Stimulated activated CD4-positive, alpha-beta T cell treated with anti-CD3 and anti-CD28 coated beads, Interleukin-2, amount 100 ng/mL, for 48 hours (primary cell): ENCODE measurements at places on chromosomes 13 and 19.

DNA sequence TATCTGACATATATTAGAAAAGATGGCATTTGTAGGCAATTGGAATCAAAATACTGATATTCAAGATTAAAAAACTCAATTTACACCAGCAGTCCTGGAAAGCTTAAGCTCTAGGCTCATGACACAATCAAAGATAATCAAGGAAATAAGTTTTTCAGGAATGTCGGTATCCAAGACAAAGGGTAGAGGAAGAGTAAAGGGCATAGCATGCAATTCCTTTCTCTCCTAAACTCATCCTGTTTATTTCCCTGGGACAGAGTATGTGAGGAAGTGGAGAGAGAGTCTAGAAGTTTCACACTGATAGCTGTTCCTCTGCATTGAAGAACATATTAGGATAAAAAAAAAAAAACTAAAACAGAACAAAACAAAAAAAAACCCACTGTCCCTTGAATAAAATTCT, 2452.1 kb downstream of the PCDH9 start:
- DNase-seq = no peak

DNA sequence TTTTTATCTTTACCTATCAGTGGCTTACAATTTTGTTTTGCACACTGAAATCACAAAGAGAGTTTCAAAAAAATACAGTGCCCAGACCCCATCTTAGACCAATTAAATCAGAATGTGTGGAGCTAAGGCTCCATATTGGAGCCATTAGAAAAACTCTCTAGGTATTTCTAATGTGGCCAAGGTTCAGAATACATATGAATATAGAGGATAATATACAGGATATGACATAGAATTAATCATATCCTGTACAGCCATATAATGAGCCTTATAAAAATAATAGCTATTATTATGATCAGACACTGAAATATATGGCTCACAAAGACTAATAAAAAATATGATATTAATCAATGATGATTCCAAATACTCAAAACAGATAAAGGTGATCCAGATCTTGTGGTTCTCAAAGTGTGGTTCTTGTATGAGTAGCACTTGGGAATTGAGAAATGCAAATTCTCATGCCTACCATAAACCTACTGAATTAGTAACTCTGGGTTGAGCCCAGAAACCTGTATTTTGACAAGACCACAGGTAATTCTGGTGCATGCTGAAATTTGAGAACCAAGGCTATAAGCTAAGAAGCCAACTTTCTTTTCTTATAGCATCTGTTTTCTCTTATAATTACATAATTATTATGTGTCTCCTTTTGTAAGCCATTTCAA, 408.0 kb downstream of the DIAPH3 start:
- DNase-seq = no peak

DNA sequence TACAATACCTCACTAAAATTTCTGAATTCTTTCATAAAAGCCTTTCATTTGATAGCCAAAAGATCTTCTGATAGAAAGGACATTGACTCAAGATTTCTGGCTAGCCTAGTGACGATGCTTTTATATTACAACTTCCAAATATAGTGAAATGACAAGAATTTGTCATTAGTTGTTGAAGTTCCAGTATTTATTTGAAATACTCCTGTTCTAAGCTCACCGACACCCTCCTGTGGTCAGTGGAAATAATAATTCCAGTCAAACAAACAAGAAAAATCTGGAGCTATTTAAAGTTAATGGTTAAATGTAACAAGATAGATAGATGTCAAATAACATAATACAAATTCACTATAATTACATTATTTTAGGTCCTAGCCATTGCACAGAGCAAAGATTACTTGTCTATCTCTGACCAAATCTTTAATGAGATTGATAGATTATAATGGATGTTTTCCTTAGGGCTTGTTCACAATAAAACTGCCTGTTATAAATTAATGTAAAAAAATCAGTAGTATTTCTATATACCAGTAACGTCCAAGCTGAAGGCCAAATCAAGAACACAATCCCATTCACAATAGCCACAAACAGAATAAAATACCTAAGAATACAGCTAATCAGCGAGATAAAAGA, 195.5 kb downstream of the RGCC start:
- no peak for DNase-seq

- DNase-seq = no peak
Observed at GRCh38 chr13:34611671-34612070, 330.4 kb upstream of the NBEA start.
